ENCODE measurements at places on chromosomes 4 and X. TPM values are rescaled to one million over a fixed set of nuclear protein-coding genes. Genes with fewer than 3 reads are reported as not detected.

GRCh38 chrX:105483011-105483410 lies 262.5 kb upstream of the TEX13A start:
- no peaks in the 10 kb centered on the region for H3K36me3 ChIP-seq
- no peak overlapping the region for H3K27ac ChIP-seq
- DNase-seq: no peak
- no peaks in the 10 kb centered on the region for H3K4me1 ChIP-seq

ARHGEF38 gene
- total RNA-seq: not detected

HPGDS gene
- 0.41 TPM for total RNA-seq

GRCh38 chrX:96841325-96841724 lies 42.4 kb upstream of the RPA4 start:
- no peak overlapping the region for H3K4me3 ChIP-seq
- no peak overlapping the region for H3K27ac ChIP-seq
- no peak for DNase-seq
- no peaks in the 10 kb centered on the region for H3K27me3 ChIP-seq
- H3K4me1 ChIP-seq: no peaks in the 10 kb centered on the region
- H3K36me3 ChIP-seq: no peaks in the 10 kb centered on the region

- H3K36me3 ChIP-seq: no peaks in the 10 kb centered on the region
- H3K4me3 ChIP-seq: no peak overlapping the region
- DNase-seq: no peak
- H3K27me3 ChIP-seq: no peaks in the 10 kb centered on the region
These were observed 14.2 kb downstream of the ATOH1 start for GRCh38 chr4:93842601-93843252.

ZCCHC12 gene
- total RNA-seq: not detected

DNA sequence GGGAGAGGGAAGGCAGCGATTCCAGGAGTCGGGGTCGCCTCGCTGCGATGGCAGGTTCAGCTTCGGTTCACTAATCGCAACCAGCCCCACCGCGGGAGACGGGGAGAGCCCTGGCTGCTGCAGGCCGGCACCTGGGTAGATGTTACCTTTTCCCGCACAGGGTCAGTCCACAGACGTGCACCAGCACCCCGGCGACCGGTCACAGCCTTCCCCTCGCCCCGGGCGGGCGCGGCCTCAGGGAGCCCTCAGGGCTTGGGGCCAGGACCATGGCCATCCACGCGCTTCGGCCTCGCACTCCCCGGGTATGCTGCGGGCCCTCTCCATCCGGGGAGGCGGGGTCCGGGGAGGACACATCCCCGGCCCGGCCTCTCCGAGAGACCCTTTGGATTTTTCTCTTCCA lies 26.1 kb upstream of the EXOC1L start:
- H3K36me3 ChIP-seq: no peaks in the 10 kb centered on the region
- H3K4me1 ChIP-seq: no peaks in the 10 kb centered on the region
- DNase-seq: no peak
- H3K27ac ChIP-seq: no peak overlapping the region
- peaks cover 6% of the 10 kb centered on the region for H3K27me3 ChIP-seq

GRCh38 chrX:97564496-97564895 lies 680.8 kb downstream of the RPA4 start:
- H3K4me1 ChIP-seq: peaks cover 20% of the 10 kb centered on the region
- H3K36me3 ChIP-seq: no peaks in the 10 kb centered on the region
- no peak overlapping the region for H3K4me3 ChIP-seq
- no peaks in the 10 kb centered on the region for H3K27me3 ChIP-seq
- no peak overlapping the region for H3K27ac ChIP-seq

GRCh38 chr4:109414938-109415337 lies 18.7 kb upstream of the SEC24B start:
- H3K4me3 ChIP-seq: no peak overlapping the region
- no peaks in the 10 kb centered on the region for H3K36me3 ChIP-seq
- no peaks in the 10 kb centered on the region for H3K27me3 ChIP-seq
- H3K27ac ChIP-seq: no peak overlapping the region
- no peaks in the 10 kb centered on the region for H3K4me1 ChIP-seq
- DNase-seq: no peak

- H3K27ac ChIP-seq: no peak overlapping the region
- no peaks in the 10 kb centered on the region for H3K4me1 ChIP-seq
- H3K4me3 ChIP-seq: no peak overlapping the region
- DNase-seq: no peak
These were observed 116.2 kb upstream of the STX18 start for GRCh38 chr4:4658052-4658451.

COX7B2 gene
- total RNA-seq: not detected

GRCh38 chr4:24260923-24261564 lies 323.3 kb downstream of the DHX15 start:
- no peaks in the 10 kb centered on the region for H3K4me1 ChIP-seq
- DNase-seq: no peak
- H3K27ac ChIP-seq: no peak overlapping the region
- no peak overlapping the region for H3K4me3 ChIP-seq

FAM184B gene
- total RNA-seq: not detected

DNA sequence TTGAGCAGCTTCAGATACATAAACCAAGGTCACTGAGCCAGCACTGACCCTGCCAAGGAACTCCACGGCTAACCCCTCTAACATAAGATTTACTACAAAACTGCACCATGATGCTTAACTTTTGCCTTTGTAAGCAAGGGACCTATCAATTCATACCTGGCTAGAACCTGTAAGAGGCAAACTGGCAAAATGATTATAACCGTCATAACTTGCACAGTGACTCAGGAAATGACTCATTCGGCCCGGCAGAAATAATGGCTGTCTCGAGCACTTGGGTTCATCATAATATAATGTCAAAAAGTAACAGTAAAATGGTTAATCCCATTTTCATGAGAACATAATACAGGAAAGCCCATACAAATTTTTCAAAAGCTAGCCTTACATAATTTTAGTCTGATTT lies 17.2 kb downstream of the RASGEF1B start:
- H3K27me3 ChIP-seq: no peaks in the 10 kb centered on the region
- no peaks in the 10 kb centered on the region for H3K36me3 ChIP-seq
- H3K4me3 ChIP-seq: no peak overlapping the region
- no peak for DNase-seq

DNA sequence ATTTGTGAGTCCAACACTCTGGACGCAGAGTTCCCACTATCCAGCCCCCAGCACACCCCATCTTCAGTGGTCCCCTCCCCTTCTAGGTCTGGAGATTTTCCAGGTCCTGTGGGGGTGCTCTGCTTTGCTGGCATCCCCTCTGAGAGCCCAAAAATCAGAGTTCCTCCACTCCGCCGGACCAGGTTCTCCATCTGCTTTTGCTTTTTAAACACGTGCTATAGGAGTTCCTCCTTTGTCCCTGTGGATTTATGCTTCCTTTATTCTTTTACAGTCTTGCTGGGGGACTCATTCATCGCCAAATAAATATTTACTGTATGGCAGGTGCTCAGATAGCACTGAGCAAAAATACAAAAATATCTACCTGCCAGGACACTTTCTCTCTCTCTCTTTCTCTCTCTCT lies 324.7 kb downstream of the STK32B start:
- no peaks in the 10 kb centered on the region for H3K27me3 ChIP-seq
- no peak overlapping the region for H3K27ac ChIP-seq
- no peaks in the 10 kb centered on the region for H3K4me1 ChIP-seq
- H3K36me3 ChIP-seq: no peaks in the 10 kb centered on the region
- no peak for DNase-seq

- no peak overlapping the region for H3K27ac ChIP-seq
- no peaks in the 10 kb centered on the region for H3K4me1 ChIP-seq
- DNase-seq: no peak
- no peaks in the 10 kb centered on the region for H3K27me3 ChIP-seq
These were observed 68.4 kb upstream of the MID1IP1 start for GRCh38 chrX:38732866-38733265.

GRCh38 chr4:174503079-174503715 lies 19.1 kb downstream of the HPGD start:
- H3K27ac ChIP-seq: no peak overlapping the region
- H3K36me3 ChIP-seq: no peaks in the 10 kb centered on the region
- H3K4me1 ChIP-seq: no peaks in the 10 kb centered on the region
- H3K4me3 ChIP-seq: no peak overlapping the region
- no peaks in the 10 kb centered on the region for H3K27me3 ChIP-seq

PGK1 gene
- 205 TPM for total RNA-seq

- H3K4me1 ChIP-seq: peaks cover 5% of the 10 kb centered on the region
- H3K36me3 ChIP-seq: no peaks in the 10 kb centered on the region
- no peak overlapping the region for H3K4me3 ChIP-seq
- no peaks in the 10 kb centered on the region for H3K27me3 ChIP-seq
- no peak for DNase-seq
- no peak overlapping the region for H3K27ac ChIP-seq
These were observed 58.9 kb upstream of the NFKB1 start for GRCh38 chr4:102441978-102442911.

DNA sequence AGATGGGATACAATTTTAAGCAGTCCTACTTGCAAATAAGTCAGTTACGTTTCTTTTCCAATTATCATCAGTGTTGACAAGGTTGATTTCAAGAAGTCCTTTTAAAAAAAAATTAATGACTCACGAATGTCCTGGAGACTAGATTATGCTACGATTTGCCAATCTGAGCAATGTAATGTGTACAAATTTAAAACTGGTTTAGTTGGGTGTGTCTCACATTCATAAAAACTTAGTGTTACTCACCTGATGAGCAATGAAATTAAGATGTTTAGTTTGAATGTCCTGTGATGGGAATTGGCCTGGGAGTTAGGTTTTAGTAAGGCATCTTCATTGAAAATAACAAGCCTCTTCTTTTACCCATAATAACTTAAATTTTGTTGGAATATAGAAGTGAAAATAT lies 136.7 kb upstream of the POF1B start:
- H3K36me3 ChIP-seq: no peaks in the 10 kb centered on the region
- H3K4me3 ChIP-seq: no peak overlapping the region
- no peak for DNase-seq
- no peaks in the 10 kb centered on the region for H3K27me3 ChIP-seq
- H3K4me1 ChIP-seq: no peaks in the 10 kb centered on the region
- H3K27ac ChIP-seq: no peak overlapping the region

- no peak overlapping the region for H3K27ac ChIP-seq
- H3K36me3 ChIP-seq: no peaks in the 10 kb centered on the region
- no peaks in the 10 kb centered on the region for H3K27me3 ChIP-seq
- no peak for DNase-seq
These were observed 134.7 kb downstream of the SHROOM3 start for GRCh38 chr4:76569706-76570105.

GAGE12J gene
- not detected for total RNA-seq

MFAP3L gene
- 2.1 TPM for total RNA-seq

- H3K4me3 ChIP-seq: no peak overlapping the region
- no peak overlapping the region for H3K27ac ChIP-seq
- H3K4me1 ChIP-seq: no peaks in the 10 kb centered on the region
- no peaks in the 10 kb centered on the region for H3K36me3 ChIP-seq
- DNase-seq: no peak
These were observed 590 bp downstream of the ARHGEF9 start for GRCh38 chrX:63784346-63784901.

DNA sequence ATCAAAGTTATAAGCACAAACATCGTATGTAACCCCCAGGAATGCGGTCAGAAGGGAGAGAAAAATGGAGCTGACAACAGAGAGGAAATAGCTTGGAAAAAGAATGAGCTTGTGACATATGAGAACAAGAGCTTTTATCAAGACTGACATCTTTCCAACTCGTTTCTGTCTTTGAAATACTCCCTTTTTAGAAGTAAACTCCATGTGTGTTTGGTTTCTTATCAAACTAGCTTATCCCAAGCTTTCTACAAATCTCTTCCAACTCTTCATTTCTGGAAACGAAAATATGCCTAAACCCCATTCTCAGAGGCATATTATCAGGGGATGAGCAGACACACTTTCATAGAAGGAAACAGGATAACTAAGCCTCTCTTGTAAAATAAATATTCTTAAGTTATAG lies 235.4 kb downstream of the NAF1 start:
- DNase-seq: no peak
- H3K27me3 ChIP-seq: no peaks in the 10 kb centered on the region
- no peak overlapping the region for H3K27ac ChIP-seq
- no peaks in the 10 kb centered on the region for H3K36me3 ChIP-seq

PRDM8 gene
- 19.8 TPM for total RNA-seq

OPRPN gene
- total RNA-seq: not detected

CITED1 gene
- not detected for total RNA-seq

PNMA5 gene
- 0.29 TPM for total RNA-seq

DNA sequence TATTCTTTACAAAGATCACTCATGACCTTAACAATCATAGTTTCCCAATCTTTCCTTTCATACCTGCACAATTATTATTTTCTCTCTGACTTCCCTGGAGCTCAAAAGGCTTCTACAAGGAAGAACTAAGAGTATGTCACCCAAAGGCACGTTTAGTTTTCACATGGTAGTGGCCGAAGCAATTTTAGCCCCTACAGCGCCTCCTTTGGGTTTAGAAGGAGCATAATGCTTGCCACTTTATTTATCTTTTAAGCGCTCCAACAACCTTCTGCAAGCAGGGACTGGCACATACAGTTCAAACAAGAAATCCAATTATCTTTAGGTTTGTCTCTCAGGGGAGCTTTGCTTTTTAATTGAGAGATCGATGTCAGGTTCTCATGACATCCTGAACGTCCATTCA lies 42.0 kb upstream of the IGSF1 start:
- H3K27ac ChIP-seq: no peak overlapping the region
- no peaks in the 10 kb centered on the region for H3K4me1 ChIP-seq
- DNase-seq: no peak

CXCL3 gene
- not detected for total RNA-seq

PAGE2B gene
- total RNA-seq: 1.0 TPM

DNA sequence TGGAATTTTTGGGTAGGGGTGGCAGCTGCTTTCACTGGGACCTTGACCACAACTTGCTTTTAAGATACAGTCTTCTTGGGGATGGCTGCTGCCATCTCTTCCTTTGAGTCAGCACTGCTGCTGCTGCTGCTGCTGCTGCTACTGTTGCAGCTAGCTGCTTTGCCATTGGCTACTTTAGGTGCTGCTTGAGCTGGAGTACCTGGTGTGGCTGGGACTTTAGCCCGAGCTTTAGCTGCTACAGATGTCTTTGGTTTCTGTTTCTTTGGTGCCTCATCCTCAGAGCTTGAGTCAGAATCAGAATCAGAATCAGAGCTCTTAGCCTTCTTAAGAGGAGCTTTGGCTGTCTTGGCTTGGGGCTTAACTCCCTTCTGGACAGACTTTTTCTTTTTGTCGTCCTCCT lies 52.2 kb downstream of the FAM9B start:
- no peak overlapping the region for H3K27ac ChIP-seq
- no peaks in the 10 kb centered on the region for H3K36me3 ChIP-seq
- H3K4me1 ChIP-seq: peaks cover 18% of the 10 kb centered on the region
- H3K4me3 ChIP-seq: no peak overlapping the region
- H3K27me3 ChIP-seq: no peaks in the 10 kb centered on the region

DNA sequence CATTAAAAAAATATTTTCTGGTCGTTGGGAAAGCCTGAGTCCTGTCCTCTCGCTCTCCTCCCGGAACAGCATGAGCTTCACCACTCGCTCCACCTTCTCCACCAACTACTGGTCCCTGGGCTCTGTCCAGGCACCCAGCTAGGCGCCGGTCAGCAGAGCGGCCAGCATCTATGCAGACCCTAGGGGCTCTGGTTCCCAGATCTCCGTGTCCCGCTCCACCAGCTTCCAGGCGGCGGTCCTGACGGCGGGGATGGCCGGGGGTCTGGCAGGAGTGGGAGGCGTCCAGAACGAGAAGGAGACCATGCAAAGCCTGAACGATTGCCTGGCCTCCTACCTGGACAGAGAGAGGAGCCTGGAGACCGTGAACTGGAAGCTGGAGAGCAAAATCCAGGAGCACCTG lies 807.2 kb upstream of the NDST4 start:
- H3K27ac ChIP-seq: no peak overlapping the region
- no peaks in the 10 kb centered on the region for H3K4me1 ChIP-seq

- no peaks in the 10 kb centered on the region for H3K4me1 ChIP-seq
- no peak for DNase-seq
- no peaks in the 10 kb centered on the region for H3K27me3 ChIP-seq
- H3K27ac ChIP-seq: no peak overlapping the region
- no peaks in the 10 kb centered on the region for H3K36me3 ChIP-seq
These were observed 81.0 kb downstream of the SORBS2 start for GRCh38 chr4:185730849-185731608.

DMP1 gene
- total RNA-seq: not detected
